Naive B cell (primary cell): ENCODE measurements at places on chromosomes 5 and 9. TPM values are rescaled to one million over a fixed set of nuclear protein-coding genes. Genes with fewer than 3 reads are reported as not detected.

DNA sequence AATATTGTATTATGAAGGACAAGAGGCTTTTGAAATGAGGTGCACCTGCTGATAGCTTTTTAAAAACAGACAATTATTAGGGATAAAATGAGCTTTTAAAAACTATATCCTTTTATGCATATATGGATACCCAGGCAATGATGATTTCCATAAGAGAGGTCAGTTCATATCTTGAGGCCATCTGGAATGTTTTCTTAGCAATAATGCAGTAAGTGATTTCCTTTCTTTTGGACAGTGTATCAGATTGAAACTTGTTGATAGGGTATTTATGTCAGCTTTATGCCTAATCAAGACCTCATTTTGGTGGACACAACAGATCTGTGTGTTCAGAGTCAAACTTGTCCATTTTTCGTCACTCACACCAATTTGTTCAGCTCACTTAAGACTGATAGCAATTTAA, 413.5 kb upstream of the WWC1 start:
- H3K27ac ChIP-seq: no peak overlapping the region
- H3K4me3 ChIP-seq: no peak overlapping the region

DNA sequence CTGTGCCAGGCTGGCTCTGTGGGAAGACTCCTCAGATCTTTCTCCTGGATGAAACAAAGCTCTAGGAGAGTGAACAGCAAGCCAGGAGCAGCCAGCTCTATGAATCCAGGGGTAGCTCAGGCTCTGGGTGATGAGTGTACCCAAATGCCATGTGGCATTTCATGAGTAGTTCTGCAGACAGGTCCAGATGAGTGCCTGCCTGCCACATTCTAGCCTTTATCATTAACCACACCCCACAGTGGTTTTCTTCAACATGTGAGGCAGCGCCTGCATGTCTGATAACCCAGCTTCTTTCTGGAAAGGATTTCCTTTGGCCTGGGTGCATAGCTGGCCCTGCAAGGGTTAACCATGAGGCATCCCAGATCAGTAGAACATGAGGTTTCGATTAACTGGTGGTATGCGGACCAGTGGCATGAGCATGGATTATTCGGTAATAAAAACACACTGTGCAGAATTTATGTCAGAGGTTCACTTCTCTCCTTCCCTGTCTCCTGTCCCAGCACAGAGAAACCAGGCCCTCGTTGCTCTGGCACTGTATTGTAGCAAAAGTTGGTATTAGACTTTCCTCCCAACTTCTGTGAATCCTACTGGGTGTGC, 381.9 kb upstream of the ZNF462 start:
- DNase-seq: no peak
- no peak overlapping the region for H3K4me3 ChIP-seq
- no peaks in the 10 kb centered on the region for H3K27me3 ChIP-seq
- peak overlapping the region; percentile 60 for H3K27ac ChIP-seq
- H3K4me1 ChIP-seq: no peaks in the 10 kb centered on the region
- no peaks in the 10 kb centered on the region for H3K36me3 ChIP-seq

- peak overlapping the region; percentile 65 for H3K4me3 ChIP-seq
- H3K36me3 ChIP-seq: no peaks in the 10 kb centered on the region
- H3K27ac ChIP-seq: peak overlapping the region; percentile 98
- peak; percentile 63 for DNase-seq
- H3K4me1 ChIP-seq: peaks cover 41% of the 10 kb centered on the region
These were observed 5.9 kb upstream of the EGR1 start for GRCh38 chr5:138459311-138459933.

GRCh38 chr9:108996643-108997042, 16.7 kb downstream of the CTNNAL1 start:
- H3K27ac ChIP-seq: no peak overlapping the region
- no peaks in the 10 kb centered on the region for H3K4me1 ChIP-seq
- peaks cover 7% of the 10 kb centered on the region for H3K27me3 ChIP-seq
- H3K4me3 ChIP-seq: no peak overlapping the region
- DNase-seq: no peak
- no peaks in the 10 kb centered on the region for H3K36me3 ChIP-seq

- no peak overlapping the region for H3K27ac ChIP-seq
- no peaks in the 10 kb centered on the region for H3K27me3 ChIP-seq
- no peak for DNase-seq
- H3K4me3 ChIP-seq: no peak overlapping the region
These were observed 38.6 kb downstream of the PHF2 start for GRCh38 chr9:93614830-93615468.

GRCh38 chr5:160356550-160357347, 13.7 kb downstream of the C1QTNF2 start:
- H3K4me3 ChIP-seq: no peak overlapping the region
- no peak for DNase-seq

DNA sequence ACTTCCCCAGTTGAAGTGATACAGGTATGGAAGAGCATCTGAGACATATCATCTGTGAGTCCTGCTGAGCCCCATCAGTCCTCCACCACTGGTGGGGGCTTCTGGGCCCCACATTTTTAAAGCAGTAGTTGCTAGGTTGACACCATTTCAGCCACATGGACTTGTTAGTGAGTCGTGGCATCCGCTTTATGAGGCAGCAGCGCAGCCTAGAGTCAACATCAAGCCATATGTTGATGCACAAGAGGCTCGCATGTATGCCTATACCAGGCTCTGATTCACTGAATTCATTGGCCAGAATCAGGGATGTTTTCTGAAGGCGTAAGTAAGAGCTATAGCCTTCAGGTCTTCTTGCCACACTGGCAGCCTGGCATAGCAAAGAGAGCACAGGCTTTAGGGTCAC, 26.8 kb downstream of the ZNF346 start:
- H3K36me3 ChIP-seq: peaks cover 7% of the 10 kb centered on the region
- no peak overlapping the region for H3K27ac ChIP-seq
- no peak for DNase-seq
- no peak overlapping the region for H3K4me3 ChIP-seq
- H3K27me3 ChIP-seq: no peaks in the 10 kb centered on the region

DNA sequence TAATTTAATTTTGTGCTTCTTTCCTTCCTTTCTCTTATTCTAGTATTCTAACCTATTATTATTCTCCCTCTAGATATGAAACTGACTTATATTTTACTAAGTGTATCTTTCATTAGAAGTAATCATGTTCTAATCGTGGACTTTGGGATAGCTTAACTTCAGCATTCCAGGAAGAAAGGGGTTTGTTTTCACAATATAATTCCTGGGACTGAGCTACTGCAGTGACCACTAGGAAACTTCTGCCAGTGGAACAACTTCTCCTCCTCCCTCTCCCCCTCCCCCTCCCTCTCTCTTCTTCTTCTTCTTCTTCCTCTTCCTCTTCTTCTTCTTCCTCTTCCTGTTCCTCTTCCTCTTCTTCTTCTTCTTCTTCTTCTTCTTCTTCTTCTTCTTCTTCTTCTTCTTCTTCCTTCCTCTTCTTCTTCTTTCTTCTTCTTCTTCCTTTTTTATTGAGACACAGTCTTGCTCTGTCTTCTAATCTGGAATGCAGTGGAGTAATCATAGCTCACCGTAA, 127.9 kb downstream of the NNT start:
- H3K27me3 ChIP-seq: peaks cover 11% of the 10 kb centered on the region
- no peaks in the 10 kb centered on the region for H3K4me1 ChIP-seq
- H3K4me3 ChIP-seq: no peak overlapping the region

- H3K4me3 ChIP-seq: peak overlapping the region; percentile 98
- peaks cover 15% of the 10 kb centered on the region for H3K36me3 ChIP-seq
- H3K27me3 ChIP-seq: peaks cover 5% of the 10 kb centered on the region
- peak overlapping the region; percentile 100 for H3K27ac ChIP-seq
- no peak for DNase-seq
These were observed 607 bp upstream of the HNRNPAB start for GRCh38 chr5:178203670-178204181.

DNA sequence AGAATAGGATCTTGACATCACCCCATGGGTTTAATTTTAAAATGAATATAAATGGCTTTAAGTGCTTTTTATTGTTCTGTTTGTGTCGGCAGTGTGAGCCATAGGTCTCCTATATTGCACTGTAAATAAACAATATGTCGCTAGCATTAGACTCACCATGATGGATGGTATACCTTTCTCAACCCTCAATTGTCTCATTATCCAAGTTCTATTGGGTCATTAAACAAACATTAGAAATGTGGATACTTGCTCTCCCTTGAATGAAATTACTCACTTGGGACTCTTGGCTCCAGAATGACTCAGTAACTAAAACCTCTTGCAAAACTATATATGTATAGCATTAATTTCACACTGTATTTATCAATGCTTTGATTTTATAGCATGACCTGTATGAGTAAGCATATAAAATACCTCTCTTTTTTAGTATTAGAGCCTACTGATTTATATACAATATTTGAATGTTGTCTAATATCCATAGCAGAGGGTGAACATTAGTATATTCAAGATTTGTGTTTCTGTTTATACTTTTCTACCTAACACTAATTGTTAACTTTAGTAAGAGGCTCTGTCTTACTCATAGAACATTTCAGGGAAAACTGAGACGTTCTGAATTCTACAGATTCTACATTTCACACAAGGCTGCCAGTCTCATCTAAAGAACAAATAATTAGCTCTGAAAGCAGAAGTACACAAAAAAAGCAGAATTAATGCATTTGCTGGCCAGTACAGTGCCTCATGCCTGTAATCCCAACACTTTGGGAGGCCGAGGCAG, 303.8 kb upstream of the PRR16 start:
- no peaks in the 10 kb centered on the region for H3K27me3 ChIP-seq
- H3K36me3 ChIP-seq: no peaks in the 10 kb centered on the region
- DNase-seq: no peak
- H3K4me1 ChIP-seq: no peaks in the 10 kb centered on the region
- H3K4me3 ChIP-seq: no peak overlapping the region
- H3K27ac ChIP-seq: no peak overlapping the region

DNA sequence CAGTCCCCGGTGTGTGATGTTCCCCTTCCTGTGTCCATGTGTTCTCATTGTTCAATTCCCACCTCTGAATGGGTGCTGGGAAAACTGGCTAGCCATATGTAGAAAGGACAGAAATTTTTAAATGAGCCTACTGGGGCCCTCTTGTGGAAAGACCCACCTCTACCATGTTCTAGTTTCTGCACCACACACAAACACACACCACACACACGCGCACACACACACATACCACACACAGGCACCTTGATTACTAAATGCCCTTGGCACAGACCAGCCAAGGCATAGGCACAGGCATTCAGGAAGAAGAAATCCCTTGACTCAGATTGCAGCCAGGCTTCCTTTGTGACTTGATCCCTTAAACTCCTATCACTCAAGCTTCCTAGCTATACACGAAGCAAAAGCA, 60.5 kb downstream of the SIL1 start:
- H3K27ac ChIP-seq: peak overlapping the region; percentile 75
- H3K4me1 ChIP-seq: peaks cover 24% of the 10 kb centered on the region
- no peak overlapping the region for H3K4me3 ChIP-seq

GRCh38 chr9:117916291-117916690, 212.1 kb downstream of the TLR4 start:
- peaks cover 3% of the 10 kb centered on the region for H3K27me3 ChIP-seq
- H3K36me3 ChIP-seq: peaks cover 11% of the 10 kb centered on the region
- H3K4me3 ChIP-seq: no peak overlapping the region
- H3K27ac ChIP-seq: no peak overlapping the region
- peaks cover 4% of the 10 kb centered on the region for H3K4me1 ChIP-seq

GRCh38 chr9:123589361-123590239, 233.6 kb downstream of the CRB2 start:
- no peaks in the 10 kb centered on the region for H3K27me3 ChIP-seq
- no peaks in the 10 kb centered on the region for H3K4me1 ChIP-seq
- no peak for DNase-seq

FAM120A gene
- polyA plus RNA-seq: 6.8 TPM

MATR3 gene
- polyA plus RNA-seq: 415 TPM

SCGB3A2 gene
- polyA plus RNA-seq: not detected

HMMR gene
- polyA plus RNA-seq: 0.39 TPM
